ENCODE measurements at places on chromosomes 7 and 10. TPM values are rescaled to one million over a fixed set of nuclear protein-coding genes. Genes with fewer than 3 reads are reported as not detected.

LEP gene
- total RNA-seq: 0.09 TPM

PVRIG gene
- not detected for total RNA-seq

GIMAP7 gene
- 1.8 TPM for total RNA-seq

AVPI1 gene
- 1.3 TPM for total RNA-seq

NIPSNAP2 gene
- 47.9 TPM for total RNA-seq

NME8 gene
- not detected for total RNA-seq

DNA sequence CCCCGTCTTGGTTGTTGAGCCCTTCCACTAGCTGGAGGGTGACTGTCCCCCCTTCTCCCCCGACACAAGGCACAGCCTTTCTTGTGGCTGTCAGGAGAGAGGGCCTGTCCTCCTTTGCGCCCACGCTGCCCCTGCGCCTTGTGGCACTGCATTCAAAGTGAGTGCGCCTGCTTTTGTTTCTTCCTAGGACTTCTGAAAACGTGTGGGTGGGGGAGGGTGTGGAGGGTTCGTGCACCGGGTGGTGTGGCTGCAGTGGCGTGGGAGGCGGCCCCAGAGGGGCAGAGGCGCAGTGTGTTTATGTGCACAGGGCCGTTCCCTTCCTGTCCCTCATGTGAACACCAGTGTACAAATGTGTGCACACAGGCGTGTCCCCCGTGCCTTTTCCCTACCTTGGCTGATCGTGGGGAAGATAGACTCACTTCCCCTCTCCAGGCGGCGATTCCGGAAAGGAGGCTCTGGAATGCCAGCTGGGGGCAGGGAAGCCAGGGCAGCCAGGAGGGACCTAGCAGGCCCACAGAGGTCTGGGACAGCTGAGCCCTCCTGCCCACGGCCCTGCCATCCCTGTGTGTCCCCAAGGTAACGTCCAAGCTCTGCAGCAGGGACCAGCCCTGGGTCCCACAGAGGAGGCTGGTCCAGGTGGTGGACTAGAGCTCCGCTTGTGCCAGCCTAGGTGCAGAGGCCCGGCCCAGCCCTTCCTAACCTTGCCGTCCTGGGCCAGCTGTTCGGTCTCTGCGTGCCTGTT, 88.8 kb downstream of the LHPP start:
- DNase-seq: no peak

GRCh38 chr7:12244694-12245093, 33.6 kb downstream of the TMEM106B start:
- no peak for DNase-seq

- DNase-seq: no peak
These were observed 20.9 kb downstream of the NUP205 start for GRCh38 chr7:135578569-135578968.

- DNase-seq: no peak
These were observed 41.4 kb downstream of the GSDME start for GRCh38 chr7:24715661-24716479.

DNA sequence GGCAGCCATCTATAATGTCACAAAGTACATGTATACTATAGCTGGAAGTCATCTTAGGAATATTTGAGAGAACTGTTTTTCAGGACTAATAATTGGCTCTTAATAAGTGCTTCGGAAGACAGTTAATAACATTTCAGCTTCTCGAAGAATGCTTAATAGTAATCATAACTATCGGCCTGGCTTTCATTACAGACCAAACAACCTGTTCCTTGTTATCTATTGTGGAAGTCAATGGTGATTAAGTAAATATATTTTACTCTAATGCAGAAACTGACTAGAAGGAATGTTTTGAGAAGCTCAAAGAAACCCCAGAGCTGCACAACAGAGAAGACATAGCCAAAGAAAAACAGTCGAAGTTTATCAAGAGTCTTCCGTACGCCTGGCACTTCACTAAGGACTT, 106.8 kb upstream of the FAM133B start:
- DNase-seq: no peak

- no peak for DNase-seq
These were observed 17.5 kb downstream of the OSBPL3 start for GRCh38 chr7:24962418-24962962.

DNA sequence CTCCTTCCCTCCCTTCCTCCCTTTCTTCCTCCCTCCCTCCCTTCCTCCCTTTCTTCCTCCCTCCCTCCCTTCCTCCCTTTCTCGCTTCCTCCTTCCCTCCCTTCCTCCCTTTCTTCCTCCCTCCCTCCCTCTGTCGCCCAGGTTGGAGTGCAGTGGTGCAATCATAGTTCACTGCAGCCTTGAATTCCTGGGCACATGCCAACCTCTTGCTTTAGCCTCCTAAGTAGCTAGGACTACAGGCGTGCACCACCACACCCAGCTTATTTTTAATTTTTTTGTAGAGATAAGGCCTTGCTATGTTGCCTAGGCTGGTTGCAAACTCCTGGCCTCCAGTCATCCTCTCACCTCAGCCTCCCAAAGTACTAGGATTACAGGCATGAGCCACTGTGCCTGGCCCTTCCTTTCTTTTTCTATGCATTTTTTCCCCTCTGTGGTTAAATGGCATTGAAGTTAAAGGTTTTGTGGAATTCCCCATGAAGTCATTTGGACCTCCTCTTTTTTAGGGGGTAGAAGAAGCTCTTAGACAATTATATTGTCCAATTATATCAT, 9.6 kb downstream of the KLHDC10 start:
- no peak for DNase-seq

GRCh38 chr7:41000042-41000441, 702.8 kb downstream of the INHBA start:
- DNase-seq: no peak

DNA sequence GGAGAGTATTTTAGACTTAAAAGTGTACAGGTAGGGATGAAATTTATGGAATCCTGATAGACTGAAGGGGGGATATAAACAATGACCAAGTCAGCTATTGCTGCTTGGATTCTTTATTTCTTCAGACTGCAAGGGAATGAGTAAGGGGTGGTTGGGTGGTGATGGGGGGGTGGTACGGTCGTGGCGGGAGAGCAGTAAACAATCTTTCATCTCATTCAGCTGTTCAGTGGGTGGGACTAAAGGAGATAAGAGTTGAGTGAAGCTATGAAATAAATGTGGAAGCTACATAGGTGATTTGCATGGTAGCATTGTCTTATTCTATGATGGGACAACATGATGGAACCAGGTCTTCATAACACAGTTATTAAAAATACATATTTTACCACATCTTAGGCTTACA, 1.8 kb downstream of the SEPTIN7 start:
- no peak for DNase-seq

DNA sequence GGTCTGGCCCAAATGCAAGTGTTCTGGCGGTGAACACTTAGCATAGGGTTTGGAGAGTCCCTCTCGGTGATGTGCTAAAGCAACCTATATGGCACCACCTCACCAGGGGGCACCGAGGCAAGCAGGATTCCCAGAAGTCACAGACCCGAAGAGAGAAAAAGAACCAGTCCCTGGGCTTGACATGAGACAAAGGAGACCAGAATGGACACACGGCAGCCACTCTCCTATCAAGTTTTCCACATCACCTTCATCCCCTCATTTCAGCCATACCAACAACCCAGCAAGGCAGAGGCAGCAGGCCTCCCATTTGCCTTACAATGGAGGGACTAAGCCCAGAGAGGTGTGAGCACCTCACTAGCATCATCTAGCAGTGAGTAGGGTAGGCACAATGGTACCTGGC, 19.7 kb downstream of the GPRIN2 start:
- DNase-seq: no peak

DNA sequence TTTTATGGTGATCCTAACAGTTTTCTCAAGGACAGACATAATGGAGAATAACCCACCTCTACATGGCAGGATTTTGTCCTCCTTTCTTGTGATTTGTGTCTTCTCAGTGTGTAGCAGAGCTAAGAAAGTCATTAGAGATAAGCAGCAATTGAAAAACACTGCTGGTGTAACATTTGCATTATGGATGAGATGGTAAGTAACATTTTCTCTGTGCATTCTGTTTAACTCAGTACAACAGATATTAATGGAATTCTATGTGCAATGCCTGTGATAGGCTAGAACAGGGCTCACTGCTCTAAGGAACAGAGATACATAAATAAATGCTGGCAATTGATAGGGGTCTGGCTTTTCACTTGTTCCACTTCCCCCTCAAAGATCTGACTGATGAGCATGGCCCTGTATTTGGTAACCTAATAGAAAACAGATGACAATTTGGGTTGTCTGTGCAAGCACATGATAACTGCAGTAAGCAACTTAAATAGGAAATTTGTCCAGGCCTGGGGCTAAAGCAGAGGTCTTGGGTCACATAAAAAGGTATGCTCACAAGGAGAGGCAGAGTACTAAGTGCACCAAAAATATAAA, 560.3 kb upstream of the POM121L12 start:
- no peak for DNase-seq

DNA sequence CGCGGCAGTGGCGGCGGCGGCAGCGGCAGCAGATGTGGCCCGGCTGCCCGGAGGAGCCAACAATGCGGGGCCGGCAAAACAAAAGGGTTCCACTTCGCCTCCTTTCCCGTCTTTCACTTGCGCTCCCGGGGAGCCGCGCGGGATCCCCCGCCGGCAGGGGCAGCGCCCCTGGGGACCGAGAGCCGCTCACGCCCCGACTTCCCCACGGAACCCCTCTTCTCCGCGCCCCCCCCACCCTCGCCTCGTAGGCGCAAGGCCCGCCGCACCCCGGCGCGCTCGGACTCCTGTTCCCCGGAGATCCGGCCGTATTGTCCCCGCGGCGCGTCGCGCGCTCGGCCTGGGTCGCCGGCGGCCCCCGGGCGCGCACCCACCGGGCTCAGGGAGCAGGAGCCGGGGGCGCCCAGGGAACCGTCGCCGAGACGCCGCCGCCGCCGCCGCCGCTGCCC, 854 bp downstream of the CTBP2 start:
- DNase-seq: no peak

DNA sequence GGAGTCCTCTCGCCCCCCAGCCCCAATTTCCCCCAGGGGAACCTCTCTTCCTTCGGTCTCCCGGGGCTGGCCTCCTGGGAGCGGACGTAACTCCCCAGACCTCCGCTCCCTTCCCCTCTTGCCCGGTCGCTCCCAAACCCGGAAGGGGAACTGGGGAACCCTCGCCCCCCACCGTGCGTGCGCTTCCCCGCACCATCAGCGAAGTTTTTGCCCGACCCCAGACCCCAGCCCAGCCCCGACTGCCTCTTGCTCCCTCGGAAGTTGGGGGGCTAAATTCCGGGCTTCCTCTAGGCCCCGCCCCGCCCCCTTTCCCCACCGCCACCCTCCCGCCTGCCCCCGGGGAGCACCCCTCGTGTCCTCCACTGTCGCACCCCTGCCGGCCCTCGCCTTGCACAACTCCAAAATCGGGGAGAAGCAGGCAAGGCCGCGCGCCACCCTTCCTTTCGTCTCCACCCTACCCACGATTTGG, 436 bp downstream of the GNB2 start:
- DNase-seq: no peak

- no peak for DNase-seq
These were observed 257.1 kb downstream of the CAMK1D start for GRCh38 chr10:12606461-12606860.

DNA sequence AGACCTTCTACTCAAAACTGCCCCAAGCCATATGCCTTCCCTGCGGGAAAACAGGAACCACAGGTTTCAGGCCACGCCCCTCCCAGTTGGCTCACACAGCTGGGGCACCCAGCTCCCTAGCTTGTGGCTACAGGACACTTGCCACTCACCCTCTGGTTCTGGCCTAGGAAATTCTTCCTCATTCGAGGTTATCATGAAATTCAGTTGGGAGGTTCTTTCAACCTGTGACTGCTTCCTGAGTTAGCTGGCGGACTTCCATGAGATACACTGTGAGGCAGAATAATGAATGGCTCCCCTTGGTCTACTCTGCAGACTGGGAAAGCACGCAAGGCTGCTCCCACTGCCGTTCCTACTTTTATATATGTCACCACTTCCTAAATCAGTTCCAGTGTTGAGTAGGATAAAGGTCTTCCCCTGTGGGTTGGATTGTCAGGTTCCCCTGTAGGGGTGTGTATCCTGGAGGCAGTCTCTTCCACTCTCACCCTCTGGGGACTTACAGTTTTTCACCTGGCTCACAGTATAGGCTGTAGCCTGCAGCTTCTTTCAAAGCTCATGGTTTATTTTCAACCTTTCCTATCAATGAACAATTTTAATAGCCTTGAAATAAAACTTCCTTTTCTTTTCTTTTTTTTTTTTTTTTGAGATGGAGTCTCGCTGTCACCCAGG, 37.0 kb downstream of the GPR22 start:
- DNase-seq: no peak

- peak; percentile 26 for DNase-seq
These were observed 169.9 kb downstream of the RNF133 start for GRCh38 chr7:122528879-122529481.

GRCh38 chr10:114397651-114398145, 6.6 kb downstream of the AFAP1L2 start:
- no peak for DNase-seq
